Muscle of leg (tissue), 16 donors: ENCODE measurements at places on chromosomes 2 and 18. TPM values are rescaled to one million over a fixed set of nuclear protein-coding genes. Genes with fewer than 3 reads are reported as not detected.
A peak's percentile ranks its signal among the peaks of the same experiment; 100 is the strongest.

DNA sequence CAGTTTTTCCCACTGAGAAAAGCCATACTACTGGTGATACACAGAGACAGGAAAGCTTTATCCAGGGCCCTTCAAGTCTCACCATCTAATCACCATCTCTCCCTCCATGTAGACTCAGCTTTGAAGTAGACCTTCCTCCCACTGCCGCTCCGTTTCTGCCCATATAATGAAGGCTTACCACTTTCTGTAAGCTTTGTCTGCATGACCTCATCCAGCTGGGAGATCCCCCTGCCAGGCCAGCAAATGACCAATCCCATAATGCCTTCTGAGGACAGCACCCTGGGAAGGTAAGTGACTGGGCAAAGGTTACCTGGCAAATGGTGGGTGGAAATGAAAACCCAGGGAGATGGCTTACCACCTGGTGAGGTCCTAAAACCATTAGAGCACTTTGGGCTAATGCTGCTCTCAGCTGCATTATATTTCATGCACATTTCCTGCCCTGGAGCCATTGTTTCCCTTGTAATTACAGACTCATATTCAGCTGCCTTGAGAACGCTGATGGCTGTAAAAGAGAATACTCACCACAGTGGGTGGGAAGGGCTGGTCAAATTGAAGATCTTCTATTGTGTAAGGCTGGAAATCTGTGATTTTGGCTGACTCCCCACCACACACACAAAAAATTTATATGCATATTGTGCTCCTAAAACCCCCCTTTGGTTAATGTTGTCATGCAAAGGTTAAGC, 350.7 kb upstream of the SYT4 start:
- H3K36me3 ChIP-seq: no peaks in the 10 kb centered on the region
- H3K4me3 ChIP-seq: no peak overlapping the region
- DNase-seq: no peak
- no peaks in the 10 kb centered on the region for H3K4me1 ChIP-seq

- no peak overlapping the region for H3K4me3 ChIP-seq
- H3K27me3 ChIP-seq: no peaks in the 10 kb centered on the region
- DNase-seq: peak; percentile 12
- H3K27ac ChIP-seq: no peak overlapping the region
- H3K4me1 ChIP-seq: peaks cover 2% of the 10 kb centered on the region
Measured at GRCh38 chr2:88942798-88943197, 251.3 kb downstream of the RPIA start.

DNA sequence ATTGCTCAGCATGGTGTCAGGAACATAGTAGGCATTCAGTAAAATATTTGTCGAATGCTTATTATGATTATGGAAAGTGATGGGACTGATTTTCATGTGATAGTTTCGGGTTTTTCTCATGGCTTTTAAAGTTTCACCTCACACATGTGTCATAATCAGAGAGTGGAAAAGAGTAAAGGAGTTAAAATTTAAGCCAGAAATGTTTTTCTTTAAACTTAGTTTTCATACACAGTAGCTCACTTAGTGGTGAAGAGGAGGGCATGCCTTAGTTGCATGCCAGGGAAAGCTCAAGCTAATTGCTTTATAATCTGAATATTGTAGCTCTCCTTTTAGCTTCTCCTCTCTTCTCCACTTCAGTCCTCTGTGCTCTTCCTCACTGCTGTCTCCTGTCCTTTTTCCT, 38.0 kb downstream of the EHBP1 start:
- H3K27ac ChIP-seq: no peak overlapping the region
- no peaks in the 10 kb centered on the region for H3K27me3 ChIP-seq
- H3K36me3 ChIP-seq: no peaks in the 10 kb centered on the region
- H3K4me1 ChIP-seq: no peaks in the 10 kb centered on the region
- no peak for DNase-seq

- H3K27me3 ChIP-seq: no peaks in the 10 kb centered on the region
- no peak for DNase-seq
- H3K4me1 ChIP-seq: peaks cover 11% of the 10 kb centered on the region
Measured at GRCh38 chr2:100563407-100564247, 834 bp downstream of the PDCL3 start.

CRYGD gene
- polyA plus RNA-seq: not detected

LRRTM1 gene
- 0.79 TPM for polyA plus RNA-seq

DNA sequence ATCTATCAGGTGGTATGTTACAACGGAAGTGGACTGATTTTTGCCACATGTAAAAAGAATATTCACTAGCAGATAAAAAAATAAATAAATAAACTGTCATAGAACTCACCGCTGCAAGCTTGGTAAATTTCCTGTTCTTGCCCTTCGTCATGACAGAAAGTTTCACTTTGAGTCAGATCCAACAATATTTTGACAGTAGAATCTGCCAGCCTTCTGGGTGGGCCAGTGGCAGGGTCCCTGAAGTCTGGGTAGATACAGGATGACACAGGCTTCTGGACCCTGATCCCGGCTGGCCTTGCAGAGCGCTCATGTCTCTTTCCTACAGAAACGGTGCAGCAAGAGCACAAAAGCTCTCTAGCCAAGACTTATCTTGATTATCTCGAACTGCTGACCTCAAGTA, 97.8 kb upstream of the PMAIP1 start:
- H3K27me3 ChIP-seq: no peaks in the 10 kb centered on the region
- no peaks in the 10 kb centered on the region for H3K36me3 ChIP-seq
- H3K4me1 ChIP-seq: no peaks in the 10 kb centered on the region
- H3K4me3 ChIP-seq: no peak overlapping the region
- DNase-seq: no peak

CPO gene
- 0.48 TPM for polyA plus RNA-seq

DNA sequence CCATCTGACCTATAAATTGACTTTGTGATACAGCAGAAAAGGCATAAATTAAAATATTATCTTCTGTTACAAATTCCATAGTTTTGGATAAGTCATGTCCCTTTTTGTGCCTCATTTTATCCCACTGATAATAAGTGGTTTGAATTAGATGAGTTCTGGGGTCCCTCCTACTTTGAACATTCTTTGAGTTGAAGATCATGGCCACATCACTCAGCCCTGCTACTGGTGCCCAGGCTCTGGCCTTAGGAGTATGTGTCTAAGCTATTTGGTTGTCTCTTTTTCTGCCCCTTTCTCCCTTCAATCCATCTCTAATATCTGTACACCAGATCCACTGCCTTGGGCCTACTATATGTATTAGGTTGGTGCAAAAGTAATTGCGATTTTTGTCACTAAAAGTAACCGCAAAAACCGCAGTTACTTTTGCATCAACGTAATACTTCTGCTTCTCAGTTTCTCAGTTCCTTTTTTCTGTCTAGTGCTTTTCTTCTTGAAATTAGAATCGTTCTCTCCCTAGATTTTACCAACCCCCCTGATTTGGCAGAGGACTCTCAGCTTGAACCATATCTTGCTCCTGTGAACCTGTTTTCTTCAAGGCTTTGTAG, 362.5 kb upstream of the TNP1 start:
- no peaks in the 10 kb centered on the region for H3K27me3 ChIP-seq
- peaks cover 8% of the 10 kb centered on the region for H3K4me1 ChIP-seq
- no peak for DNase-seq
- H3K36me3 ChIP-seq: no peaks in the 10 kb centered on the region
- H3K4me3 ChIP-seq: no peak overlapping the region

PSMA8 gene
- polyA plus RNA-seq: 0.10 TPM

DNA sequence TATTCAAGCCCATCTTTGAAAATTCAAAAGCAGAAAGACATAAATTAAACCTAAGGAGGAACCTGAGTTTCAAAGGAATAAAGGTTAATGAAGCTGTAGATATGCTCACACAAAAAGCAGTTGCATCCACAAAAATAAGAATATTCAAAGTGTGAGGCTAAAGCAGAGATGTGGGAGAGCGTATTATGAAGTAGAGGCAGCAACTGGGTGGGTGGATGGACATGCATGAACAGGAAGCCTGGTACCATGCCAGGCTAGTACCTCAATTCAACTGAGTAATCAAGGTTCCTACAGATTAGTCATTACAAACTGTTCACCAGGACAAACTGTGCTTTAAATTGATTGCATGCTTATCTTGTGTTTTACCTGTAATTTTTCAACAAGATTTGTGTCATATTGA, 330.0 kb upstream of the PKDCC start:
- H3K4me3 ChIP-seq: no peak overlapping the region
- H3K36me3 ChIP-seq: no peaks in the 10 kb centered on the region
- no peak for DNase-seq
- H3K4me1 ChIP-seq: peaks cover 6% of the 10 kb centered on the region
- no peak overlapping the region for H3K27ac ChIP-seq
